ENCODE measurements at places on chromosomes 12 and 14.

DNA sequence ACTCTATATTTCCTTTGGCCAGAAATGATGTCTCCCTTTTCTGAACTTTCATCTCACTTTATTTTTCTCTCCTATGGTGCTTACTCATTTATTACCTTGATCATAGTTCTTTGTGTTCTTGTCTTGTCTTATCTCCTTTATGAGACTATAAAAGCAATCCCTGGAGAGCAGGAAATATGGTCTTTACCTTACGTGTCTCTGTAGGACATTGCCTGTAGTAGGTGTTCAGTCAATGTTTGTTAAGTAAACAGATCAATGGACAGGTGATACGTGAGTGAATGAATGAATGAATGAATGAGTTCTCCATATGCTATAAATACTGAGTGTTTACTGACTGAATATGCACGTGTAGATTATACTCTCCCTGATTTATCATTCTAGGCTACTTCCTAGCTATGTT, 193.7 kb upstream of the HMGA2 start:
- no peak for DNase-seq

GRCh38 chr12:105120551-105120950, 13.0 kb downstream of the WASHC4 start:
- no peak for DNase-seq

DNA sequence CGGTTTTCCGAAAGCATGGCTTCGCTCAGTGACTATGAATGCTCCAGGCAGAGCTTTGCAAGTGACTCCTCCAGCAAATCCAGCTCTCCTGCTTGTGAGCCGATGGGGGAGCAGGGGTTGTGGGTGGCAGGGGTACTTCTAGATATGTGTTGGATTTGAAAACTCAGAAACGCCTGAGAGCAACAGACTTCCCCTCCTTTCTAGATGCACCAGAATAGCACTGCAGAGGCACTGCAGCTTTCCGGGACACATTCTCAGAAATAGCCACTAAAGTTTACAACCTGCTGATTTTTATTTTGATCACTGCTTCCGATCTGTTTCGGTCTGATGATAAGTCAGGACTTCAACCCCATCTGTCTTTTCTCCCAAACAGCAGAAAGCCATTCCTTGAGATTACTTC, 8.6 kb downstream of the TCP11L2 start:
- DNase-seq = no peak

- no peak for DNase-seq
These were observed 138.3 kb downstream of the EGLN3 start for GRCh38 chr14:33812601-33813000.

- no peak for DNase-seq
These were observed at the start of gene HOXC4 for GRCh38 chr12:54053751-54054741. Gene HOXC4 (plus strand): TSS chr12:54053835. CDS start chr12:54053923, 88 bp downstream.

DNA sequence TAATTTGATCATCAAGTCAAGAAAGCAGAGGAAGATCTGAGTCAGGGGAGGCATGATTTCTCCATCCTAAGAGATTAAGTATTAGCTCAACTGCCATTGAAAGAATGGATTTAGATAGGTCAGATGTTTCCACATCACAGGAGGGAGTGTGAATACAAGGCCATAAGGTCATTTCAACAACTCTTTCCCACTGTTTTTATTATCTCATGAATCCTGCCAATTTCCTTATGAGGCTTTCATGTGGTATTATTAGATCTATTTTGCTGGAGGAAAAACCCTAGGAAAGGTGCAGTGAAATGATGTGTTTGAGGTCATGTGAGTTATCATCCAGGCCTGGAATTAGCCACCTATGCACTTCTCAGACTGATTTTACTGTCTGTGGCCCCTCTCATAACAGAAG, 269.0 kb downstream of the NOVA1 start:
- DNase-seq = no peak

DNA sequence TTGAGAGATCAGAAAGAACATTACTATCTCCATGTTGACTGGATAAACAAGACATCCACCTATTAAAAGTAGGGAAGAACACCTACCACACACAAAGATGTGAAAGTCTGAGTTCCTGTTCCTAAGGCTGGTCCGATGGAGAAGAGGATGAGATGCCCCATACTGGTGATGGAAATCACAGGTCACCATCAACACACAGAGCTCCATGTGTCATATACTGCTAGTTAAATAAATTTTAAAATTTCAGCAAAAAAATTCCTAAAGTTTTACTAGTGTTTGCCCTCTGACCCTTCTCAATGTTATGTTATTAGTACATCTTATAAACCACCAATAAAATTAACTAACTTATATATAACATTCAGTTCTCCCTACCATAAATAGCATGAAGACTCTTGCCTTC, 59.1 kb downstream of the KCNA5 start:
- DNase-seq = no peak

DNA sequence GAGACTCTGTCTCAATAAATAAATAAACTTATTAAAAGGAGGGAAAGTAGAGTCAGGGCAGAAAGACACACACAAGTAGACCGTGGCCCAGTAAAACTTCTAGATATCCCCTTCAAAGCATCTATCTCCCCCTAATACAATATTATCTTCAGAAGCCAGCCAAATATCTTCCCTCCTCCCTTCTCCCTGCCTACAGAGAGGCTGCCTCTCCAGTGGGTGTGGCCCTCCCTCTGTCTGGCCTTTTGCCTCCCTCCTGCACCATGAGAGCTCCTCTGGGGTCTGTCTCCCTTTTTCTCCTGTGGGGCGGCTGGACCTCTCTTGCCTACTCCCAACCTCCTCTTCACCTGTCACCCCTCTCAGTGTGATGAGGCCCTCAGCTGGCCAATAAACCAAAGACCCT, 139.2 kb downstream of the EGLN3 start:
- no peak for DNase-seq

DNA sequence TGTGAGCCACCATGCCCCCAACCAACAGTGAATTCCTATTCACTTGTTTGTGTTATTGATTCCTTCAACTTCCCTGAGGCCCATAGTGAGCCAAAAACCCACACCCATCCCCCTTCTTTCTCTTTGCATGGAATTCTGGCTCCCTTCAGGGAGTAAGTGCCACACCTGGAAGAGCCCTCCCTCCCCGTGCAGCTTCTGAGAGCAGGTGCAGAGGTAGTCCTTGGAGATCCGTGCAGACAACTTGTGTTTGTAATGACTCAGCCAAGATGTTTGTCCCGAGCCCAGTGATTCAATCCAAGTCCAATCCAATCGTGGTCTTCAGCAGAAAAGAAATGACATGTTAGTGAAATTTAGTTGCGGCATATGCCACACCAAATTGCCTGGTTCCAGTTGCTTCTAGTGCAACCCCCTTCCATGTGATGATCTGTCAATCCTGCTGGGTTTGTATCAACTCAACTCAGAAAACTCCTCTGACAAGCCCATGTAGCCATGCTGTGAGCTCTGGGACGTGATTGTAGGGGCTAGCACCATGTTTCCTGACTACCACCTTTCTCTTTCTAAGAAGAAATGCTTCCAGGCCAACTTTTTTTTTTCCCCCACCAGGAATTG, 27.5 kb downstream of the GPRC5A start:
- no peak for DNase-seq

DNA sequence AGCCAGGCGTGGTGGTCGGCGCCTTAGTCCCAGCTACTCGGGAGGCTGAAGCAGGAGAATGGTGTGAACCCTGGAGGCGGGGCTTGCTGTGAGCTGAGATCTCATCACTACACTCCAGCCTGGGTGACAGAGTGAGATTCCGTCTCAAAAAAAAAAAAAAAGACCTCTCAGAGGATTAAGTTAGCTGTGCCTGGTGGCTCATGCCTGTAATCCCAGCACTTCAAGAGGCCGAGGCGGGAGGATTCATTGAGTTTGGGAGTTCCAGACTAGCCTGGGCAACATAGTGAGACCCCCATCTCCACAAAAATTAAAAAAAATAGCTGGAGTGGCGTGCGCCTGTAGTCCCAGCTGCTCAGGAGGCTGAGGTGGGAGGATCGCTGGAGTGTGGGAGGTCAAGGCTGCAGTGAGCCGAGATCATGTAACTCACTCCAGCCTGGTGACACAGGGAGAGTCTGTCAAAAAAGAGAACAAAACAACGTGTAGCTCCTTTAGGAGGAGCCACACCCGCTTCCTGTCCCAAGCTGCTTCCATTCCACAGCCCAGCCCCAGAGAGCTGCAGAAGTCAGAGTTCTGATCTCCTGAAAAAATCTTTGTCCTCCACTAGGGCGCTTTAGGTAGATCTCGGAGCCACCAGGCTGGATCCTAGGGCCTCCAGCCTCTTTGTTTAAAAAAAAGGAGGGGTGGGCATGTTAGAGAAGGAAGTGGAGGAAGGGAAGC, 11.5 kb upstream of the ULK1 start:
- DNase-seq = no peak

- DNase-seq = no peak
These were observed 1.2 kb downstream of the ITGB7 start for GRCh38 chr12:53205747-53206419.

GRCh38 chr12:12774791-12775190, 10.7 kb upstream of the APOLD1 start:
- DNase-seq = no peak

DNA sequence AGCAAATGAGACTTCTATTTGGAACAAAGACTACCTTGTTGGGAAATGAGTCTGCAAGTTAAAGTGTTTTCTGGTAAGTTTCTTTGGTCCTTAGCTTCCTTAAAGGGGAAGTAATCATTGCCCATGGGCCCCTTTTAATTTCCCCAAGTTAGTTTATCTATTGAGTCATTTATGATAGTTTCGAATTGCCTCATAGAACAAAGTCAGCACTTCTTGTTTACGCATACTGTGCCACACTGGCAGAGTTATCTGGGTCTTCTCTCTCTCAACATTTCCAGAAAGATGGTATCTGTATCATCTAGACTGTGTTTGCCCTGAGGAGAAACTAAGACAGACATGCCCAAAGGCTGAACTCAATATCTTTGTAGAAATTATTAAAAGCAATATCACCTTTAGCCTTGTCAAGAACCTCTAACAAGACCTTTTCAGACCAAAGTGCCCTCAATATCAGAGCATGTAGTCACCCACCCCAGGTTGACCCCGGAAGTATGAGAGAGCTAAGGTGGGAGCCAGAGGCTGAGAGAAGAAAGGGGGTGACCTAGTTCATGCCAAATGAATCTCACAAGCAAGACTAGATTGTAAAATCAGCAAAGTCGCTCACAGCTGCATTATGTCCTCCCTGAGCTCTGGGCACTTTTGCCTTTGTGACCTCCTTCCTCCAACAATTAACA, 40.0 kb downstream of the GPR65 start:
- DNase-seq = no peak

DNA sequence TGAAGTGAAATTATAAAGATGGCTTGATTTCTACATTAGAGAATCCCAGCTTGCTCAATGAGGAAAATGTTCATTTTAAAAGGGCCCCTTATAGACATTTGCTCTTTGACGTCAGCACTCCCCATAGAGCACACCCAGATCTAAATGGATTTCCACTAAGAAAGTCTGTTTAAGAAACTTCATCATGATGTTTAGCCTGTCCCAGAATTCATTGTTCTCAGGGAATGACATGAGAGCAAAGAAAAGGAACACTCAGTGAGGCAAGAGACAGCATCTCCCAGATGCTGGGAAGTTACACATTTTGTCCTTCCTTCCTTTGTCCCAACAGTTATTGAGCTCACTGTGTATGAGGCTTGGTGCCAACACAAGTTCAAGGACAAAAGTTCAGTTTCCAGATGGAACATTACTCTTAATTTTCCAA, 4.9 kb downstream of the PHLDA1 start:
- DNase-seq = no peak

GRCh38 chr14:56953884-56954283, 143.6 kb upstream of the OTX2 start:
- no peak for DNase-seq

GRCh38 chr14:81517798-81518398, 15.8 kb downstream of the SEL1L start:
- no peak for DNase-seq

GRCh38 chr14:51869411-51870100, 9.1 kb downstream of the GNG2 start:
- no peak for DNase-seq

DNA sequence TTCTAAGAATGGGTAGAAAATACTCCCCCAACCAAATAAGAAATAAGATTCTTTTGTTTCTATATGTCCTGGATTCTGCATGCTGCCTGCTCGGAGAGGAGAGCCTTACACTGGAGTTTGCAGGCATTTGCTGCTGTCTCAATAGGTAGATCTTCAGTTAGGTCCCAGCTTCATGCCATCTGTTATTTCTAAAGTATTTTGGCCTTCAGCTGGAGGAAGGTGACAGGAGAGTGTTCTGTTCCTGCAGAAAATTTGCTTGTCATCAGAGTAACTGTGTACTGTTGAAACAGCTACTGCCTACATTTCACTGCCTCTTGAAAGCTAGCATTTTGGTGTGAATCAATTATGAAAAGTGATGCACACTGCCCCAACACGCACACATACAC, 966.9 kb downstream of the NRXN3 start:
- DNase-seq = no peak

DNA sequence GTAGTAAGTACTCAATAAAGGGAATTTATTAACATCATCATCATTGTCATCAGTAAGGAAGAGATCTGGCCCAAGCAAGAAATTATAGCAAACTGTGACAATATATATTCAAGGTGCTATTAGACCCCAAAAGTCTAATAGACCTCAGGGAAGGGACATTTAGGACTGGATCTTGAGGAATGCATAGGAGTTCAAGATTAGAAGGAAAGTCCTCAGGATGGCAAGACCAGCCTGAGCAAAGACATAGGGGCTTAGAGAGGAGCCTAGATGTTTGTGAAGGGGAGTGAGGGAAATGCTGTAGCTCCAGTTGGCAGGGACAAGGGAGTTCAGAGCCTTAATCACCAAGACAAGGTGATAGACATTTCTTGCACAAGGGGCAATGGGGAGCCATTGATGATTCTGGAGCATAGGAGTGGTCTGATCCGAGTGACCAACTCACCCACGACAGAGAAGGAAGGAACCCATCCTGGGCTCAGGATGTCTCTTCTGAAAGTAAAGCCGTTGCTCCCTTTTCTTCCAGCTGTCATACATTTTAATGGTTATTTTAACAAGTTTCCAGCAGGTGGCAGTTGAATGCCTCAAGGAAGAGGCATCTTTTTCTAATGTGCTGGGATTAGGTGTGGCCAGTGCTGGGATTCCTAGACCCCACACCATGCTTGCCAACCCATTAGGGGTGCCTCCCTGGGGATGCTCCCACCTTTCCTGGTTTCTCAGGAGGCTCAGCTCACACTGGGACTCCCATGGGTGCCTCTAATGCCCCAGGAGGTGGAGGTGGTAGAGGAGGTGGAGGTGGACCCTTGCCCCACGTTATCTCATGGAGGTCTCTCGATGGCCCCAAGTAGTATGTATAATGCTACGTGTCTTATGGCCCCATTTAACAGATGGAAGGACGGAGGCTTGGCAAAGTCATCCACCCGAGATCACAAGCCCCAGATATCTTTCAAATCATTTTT, 37.8 kb downstream of the PHETA1 start:
- DNase-seq = no peak

DNA sequence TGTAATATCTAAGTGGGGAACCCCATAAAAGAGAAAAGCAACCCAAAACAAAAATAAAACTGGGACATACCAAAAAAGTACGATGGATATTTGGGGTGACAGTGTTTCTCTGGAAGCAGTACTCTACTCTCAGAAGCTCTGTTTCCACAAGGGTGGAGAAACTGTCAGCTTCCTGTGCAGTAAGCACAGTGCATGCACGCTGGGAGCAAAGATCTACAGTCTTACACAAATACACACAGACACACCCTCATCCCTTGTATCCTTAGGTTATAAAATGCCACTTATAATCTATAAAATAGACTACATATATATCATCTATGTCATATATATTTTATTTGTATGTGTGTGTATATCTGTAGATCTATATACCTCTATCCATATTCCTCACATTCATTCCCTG, 225.8 kb upstream of the SOX5 start:
- no peak for DNase-seq

GRCh38 chr14:93331728-93332396, 974 bp downstream of the BTBD7 start:
- no peak for DNase-seq

- no peak for DNase-seq
These were observed 250.9 kb downstream of the ADGRD1 start for GRCh38 chr12:131204416-131205274.
